ENCODE measurements at places on chromosomes 5 and 9.
A peak's percentile ranks its signal among the peaks of the same experiment; 100 is the strongest.

- no peak for DNase-seq
These were observed 255.6 kb downstream of the NR3C1 start for GRCh38 chr5:143147902-143148301.

DNA sequence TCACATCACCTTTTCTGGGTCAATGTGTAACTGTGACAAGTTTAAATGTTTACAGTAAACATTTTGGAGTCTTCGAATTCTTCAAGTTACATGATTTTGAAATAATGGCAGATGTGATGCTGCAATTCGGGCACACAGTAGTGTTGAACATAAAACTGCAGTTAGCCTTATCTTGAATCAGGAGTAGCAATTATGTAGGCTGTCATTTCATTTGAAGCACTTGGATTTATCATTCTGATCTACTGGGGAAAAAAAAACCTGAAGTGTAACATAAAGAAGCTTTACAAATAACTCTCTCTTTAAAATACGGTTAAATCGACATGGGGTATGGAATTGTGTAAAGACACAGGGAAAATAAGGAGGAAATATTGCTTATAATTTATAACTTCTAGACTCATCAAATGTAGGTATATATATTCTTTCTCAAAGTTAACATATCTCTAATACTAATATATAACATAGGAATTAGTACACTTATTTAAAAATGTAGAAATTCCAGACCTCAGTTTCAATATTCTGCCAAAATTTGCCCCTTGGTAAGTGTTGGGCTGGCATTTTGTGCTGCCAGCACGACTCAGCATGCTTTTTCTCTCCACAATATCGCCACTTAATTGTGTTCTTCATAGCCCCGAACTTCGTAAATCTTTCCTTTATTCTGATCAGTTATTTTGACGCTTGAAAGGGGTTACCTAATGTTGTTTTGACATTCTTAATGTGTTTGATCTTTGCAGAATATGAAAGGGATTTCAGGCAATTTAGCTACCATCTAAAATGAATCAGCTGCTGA, 226.7 kb downstream of the PRR16 start:
- no peak for DNase-seq

GRCh38 chr5:77669677-77670076, 31.2 kb upstream of the OTP start:
- no peak for DNase-seq

- DNase-seq, result no peak
These were observed 2.2 kb upstream of the SPTAN1 start for GRCh38 chr9:128550226-128550625.

DNA sequence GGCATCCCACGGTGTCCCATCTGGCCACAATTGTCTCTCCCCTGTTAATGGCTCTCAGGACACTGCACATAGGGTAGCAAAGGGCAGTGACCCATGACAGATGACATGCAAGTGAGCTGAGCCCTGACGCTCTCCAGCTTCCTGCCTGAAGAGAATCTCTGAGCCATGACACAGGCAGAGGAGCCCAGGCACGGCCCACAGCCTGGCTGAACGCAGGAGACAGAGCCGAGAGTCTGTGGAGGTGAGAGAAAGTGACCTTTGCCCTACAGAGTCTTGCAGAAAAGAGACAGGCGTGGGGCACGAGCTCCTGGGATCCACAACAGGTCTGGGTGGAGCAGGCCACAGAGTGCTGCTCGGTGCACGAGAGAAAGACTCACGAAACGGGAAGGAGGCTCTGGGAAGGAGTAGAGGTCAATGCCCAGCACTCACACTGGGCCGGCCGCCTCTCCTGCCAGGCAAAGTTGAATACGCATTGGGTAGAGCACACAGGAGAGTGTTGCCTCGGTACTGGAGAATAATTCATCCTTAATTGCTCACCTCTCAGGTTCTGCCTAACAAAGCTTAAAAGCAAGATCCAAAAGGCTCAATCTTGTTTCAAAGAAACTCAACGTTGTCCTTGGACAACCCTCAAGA, 90.3 kb downstream of the MRPL36 start:
- no peak for DNase-seq

- peak; percentile 41 for DNase-seq
These were observed 228.5 kb downstream of the CRB2 start for GRCh38 chr9:123584202-123585176.

GRCh38 chr5:14745188-14745563, 80.7 kb downstream of the OTULIN start:
- no peak for DNase-seq

DNA sequence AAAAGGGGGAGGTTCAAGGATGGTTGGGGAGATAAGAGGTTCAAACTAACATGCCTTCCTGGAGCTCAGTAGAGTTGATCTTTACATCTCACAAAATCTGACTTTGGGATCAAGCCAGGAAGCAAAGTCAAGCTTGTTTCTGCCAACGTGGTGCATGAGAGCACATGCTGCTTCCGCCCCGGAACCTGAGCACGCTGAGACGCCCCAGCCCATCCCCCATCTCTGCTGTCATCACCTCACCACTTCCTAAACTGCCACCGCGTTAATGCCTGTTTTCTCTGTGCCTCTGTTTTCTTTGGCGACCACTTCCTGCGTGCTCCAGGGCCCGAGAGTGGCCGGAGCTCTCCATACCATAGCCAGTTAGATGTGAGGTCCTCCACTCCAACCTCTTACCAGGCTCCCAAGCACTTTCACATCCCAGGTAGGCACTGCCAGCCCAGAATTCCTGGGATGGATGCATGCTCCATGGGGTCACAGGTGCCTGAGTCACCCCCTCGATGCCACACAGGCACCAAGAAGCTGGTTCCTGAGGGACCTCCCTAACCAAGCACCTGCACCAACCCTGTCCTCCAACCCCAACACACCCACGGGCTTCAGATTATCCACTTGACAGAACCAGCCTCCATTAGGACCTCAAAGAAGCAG, 31.2 kb upstream of the AFAP1L1 start:
- no peak for DNase-seq

DNA sequence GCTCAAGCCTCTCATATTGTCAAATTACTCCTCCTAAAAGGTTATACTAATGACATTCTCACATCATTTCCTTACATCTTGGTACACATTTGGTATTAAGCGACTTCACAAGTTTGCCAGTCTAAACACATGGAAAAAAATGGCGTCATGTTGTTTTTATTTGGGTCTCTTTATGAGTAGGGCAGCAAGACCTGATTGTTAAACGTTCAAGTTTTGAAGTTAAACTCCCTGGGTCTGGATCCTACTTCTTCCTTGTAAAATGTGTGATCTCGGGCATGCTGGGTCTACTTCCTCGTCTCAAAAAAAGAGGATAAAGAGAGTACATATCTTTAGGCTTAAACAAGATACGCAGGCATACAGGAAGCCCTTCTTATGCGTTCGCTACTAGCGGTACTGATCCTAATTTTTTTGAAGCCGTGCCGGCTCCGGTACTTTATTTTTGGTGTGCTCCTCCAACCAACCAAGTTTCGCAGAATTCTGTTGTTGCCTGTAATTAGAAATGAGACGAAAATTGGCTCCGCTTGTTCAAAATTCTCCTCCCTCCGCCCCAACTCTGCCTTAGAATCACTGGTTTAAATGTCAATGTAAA, 596 bp upstream of the CDC37L1 start:
- no peak for DNase-seq

DNA sequence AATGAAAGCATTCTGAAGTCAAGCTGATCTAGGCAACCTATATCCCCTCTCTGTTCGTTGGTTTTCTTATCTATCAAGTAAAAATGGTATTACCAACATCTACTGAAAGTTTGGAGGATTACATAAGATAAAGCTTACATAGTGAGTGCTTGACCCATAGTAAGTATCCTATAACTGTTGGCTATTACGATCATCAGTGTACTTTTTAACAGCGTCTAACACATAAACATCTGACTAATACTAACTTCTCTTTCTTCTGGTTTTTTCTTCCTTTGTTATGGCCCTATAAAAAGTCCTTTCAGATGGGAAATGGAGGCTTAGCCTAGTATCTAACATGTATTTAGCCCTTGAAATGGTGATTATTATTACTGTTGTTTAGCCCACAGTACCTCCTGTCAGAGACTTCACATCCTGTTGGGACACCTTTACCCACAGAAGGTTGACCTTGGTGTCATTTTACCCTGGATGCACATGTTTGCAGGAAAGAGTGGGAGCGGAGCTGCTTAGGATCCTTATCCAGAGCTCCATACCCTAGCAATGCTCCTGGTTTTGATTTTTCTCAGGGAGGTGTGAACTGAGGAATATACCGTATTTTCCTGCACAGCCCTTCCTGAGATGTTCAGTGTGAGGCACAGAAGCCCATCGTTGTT, 6.0 kb downstream of the INSYN2B start:
- DNase-seq, result no peak

- DNase-seq, result no peak
These were observed 199.4 kb downstream of the ESM1 start for GRCh38 chr5:54785729-54786591.

DNA sequence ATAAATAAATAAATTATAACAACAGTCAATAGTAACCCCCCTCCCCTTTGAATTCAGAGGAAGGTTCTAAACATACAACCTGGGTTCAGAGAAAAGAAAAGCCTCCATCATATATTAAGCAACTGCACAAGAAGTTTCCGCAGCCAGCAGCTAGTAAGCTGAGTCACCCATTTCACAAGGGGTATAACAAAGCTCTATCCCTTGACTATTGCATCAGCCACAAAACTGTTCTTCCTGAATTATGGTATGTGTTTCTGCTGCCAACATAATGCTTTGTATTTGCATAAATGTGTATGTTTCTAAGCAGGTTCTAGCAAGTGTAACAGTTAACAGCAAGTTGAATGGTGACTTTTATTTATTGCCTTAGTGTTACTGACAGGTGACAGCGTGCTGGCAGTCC, 6.8 kb upstream of the CEP120 start:
- DNase-seq, result no peak

- no peak for DNase-seq
These were observed 873 bp downstream of the C9orf50 start for GRCh38 chr9:129619787-129620668.

- no peak for DNase-seq
These were observed 98.0 kb upstream of the MAP1B start for GRCh38 chr5:72009280-72009679.

- DNase-seq, result no peak
These were observed 88.2 kb downstream of the DCP2 start for GRCh38 chr5:113064806-113065205.

DNA sequence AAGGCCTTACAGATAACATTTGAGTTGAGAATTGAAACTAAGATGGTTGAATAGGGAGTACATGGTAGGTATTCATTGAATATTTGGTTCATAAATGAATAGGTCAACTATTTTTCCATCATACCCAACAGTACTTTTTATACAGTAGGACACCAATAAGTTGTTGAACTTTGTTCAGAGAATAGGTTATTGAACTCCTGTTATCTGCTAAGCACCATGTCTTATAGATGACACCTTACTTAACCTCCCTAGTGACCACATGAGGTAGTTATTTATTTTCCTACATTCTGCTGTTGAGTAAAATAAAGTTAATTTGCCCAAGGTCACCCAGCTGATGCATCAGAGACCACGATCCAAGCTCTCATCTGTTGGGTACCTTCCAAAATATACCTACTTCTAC, 49.6 kb upstream of the ATP10B start:
- DNase-seq, result no peak

- DNase-seq, result no peak
These were observed 10.4 kb upstream of the WNK2 start for GRCh38 chr9:93173365-93174051.

DNA sequence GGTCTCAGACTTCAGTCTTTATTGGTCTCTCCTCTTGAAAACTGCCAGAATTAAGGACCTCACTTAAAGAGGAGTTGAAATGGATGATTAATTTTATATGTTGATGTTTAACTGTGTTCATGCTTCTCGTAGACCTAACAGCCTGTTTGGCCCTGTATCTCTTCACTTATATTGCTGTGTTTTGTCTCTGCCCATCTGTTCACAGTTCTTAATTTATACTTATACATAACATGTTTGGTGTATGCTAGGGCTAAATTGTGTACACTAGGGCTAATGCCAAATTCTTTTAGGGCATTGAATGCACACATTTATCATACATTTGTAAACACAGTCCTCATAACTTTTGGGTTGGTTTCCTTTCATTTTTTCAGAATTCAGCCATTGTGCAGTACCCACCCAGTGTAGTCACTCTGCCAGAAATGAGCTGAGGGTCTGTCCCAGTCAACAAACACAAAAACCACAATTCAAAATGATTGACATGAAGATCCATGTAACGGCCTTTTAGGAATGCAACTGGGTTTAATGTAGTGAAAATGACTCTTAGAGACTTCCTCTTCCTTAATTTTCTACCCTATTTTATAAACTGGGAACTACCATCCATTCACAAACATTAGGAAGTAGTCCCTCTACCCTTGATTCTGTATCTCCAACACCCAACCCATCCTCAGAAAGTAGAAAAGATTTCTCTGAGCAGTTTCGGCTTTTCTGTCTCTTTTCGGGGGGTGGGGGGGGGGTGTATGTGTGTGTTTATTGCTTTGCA, 668.8 kb upstream of the KLF4 start:
- DNase-seq, result no peak

DNA sequence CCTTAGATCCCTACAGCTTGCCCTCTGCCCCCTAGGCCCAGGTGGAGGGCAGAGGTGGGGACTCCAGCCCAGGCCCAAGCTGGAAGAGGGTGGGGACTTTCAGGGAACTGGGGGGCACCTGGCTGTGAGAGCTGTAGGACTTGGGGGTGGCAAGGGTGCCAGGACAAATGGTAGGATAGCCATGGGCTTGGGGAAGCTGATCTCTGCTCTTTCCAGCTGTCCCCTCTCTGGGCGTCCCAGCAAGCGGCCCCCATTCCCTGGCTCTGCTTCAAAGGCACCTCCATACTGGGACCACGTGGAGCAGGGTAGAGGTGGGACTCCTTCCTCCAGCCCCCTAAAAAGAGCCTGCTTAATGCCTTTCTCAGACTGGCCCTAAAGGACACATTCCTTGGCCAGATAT, 385 bp downstream of the LTC4S start:
- no peak for DNase-seq

DNA sequence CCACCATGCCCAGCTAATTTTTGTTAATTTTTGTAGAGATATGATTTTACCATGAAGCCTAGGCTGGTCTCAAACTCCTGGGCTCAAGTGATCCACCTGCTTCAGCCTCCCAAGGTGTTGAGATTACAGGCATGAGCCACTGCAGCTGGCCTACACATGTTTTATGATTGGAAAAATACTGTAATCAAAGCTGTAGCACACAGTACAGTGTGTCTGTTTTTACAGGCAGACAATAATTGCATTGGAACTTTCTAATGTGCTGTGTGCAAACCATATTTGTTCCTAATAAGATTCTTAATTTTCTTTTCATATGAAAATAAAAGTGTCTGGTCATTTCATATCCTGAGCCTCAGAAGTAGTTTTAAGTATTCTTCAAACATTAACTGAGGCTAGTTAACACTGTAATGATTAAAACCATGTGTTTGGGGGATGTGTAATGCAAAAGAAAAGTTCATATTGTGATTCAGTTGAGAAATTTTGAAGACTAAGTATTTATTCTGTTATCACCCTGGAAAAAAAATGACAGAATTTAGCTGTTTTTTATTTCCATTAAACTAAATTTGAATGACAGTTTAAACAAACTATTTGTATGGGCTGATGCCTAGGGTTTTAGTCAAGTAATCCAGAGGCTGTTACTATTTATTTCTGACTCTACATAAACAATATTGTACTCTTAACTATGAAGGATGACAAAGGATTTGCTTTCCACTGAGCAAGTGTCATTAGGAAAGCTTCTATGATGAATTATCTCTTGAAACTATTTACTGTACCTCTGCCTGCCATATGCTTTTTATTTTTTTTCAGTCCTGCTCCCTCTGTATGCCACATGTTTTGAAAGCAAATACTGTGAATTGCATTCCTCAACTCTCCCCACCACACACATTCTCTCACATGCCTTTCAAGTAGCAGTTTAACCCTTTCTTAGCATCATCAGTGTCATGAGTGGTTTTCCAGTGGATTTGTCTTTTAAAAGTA, 111.5 kb downstream of the MTREX start:
- no peak for DNase-seq

GRCh38 chr9:100426189-100426529, 784 bp upstream of the MSANTD3 start:
- DNase-seq, result no peak

Data from NCI-H187 treated with DMSO at 0.1 percent for 48 hours (cell line).